ENCODE measurements at places on chromosomes 13 and 19.

GRCh38 chr13:50417597-50417996 is 402.4 kb downstream of the KCNRG start:
- DNase-seq: no peak

DNA sequence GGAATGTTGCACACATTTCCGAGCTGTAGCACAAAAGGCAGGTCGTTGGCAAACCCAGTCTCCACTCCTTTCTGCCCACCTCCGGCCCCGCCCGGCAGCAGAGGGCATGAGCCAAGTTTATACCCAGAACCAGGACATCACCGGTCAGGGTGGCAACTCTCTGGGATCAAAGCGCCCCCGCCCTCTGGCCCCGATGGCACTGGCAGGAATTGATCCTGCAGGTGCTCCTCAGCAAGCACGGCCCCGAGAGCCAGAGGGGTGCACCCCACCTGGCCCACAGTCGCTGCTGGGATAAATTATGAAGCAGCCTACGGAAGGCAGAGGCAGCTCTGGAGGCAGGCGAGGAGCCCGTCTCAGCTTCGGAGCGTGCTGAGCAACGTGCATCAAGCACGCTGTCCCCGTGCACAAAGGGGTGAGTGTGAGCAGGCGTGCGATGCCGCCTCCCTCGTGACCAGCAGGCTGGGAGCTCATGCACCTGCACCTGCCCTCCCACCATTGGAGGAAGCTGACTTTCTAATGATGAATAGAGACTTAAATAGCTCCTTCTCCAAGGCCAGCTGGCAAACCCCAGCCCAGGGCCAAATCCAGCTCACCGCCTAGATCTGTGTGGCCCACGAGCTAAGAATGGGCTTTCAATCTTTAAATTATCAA is 25.7 kb downstream of the SHC2 start:
- no peak for DNase-seq

DNA sequence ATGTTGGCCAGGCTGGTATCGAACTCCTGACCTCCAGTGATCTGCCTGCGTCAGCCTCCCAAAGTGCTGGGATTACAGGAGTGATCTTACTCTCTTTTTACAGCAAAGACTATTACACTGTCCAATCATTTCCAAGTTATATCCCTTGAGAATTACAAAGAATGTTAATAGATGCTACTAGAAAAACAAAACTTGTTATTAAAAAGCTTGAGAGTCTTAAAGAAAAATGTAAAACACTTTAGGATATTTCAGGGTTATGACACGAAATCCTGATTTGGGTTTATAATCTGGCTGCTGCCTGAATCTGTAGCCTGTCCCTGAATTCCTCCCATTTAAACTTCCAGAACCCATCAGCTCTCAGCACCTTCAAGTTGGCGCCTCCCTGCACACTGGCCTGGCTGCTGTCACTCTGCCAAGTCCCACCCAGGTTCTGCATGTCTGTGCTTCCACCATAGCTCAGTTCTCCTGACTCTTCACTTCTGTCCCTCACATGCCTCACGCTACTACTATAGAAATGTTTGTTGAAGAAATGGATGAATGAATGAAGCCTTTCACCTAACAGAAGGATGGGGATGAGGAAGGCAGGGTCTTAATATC is 55.8 kb upstream of the RFXAP start:
- DNase-seq: no peak

DNA sequence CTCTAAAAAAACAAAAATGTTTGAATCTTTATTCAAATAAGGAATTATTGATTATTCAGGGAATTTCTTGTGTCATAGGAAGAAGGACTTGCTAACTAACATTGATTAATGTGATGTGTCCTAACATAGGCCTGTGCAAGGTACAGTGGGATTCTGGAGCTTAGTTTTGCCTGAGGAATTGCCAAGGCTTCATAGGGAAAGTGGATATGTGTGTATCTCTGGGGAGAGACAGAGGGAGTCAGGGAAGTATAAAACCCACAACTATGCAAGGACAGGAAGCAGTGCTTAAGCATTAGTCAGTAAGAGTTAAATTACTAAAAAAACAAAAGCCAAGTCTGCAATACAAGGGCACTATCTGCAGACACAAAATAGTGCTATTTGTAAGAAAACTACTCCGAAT is 59.6 kb downstream of the WDFY2 start:
- peak; percentile 91 for DNase-seq

GRCh38 chr19:7356899-7357627 is 8.3 kb downstream of the ARHGEF18 start:
- DNase-seq: no peak

- peak; percentile 39 for DNase-seq
Observed at GRCh38 chr19:2274931-2275535, 6.9 kb downstream of the PEAK3 start.

DNA sequence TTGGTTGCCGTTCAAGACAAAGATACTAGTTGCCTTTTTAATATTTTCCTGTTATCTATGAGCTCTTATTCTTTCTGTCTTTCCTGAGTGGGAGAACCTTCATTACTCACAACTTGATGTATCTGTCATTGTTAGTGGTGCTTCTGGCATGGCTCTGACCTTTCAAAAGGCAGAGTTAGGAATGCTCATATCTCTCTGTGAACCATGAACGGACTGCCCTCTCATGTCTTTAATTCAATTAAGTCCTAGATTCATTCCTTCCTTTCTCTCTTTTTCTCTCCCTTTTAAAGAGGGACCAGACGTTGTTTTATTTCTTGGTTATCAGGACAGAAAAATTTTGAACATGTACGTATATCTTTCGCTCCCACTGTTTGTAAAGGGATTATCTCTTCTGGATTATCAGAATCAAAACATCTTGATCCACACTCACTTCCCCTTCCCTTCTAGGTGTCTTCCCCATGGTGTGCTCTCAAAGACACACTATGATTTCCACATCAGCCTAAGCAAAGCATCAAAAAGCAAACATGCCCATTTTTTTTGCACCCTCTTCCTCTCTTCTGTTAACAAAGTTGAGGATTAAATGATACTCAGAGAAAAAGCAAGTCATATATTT is 90.3 kb downstream of the LRCH1 start:
- DNase-seq: no peak

DNA sequence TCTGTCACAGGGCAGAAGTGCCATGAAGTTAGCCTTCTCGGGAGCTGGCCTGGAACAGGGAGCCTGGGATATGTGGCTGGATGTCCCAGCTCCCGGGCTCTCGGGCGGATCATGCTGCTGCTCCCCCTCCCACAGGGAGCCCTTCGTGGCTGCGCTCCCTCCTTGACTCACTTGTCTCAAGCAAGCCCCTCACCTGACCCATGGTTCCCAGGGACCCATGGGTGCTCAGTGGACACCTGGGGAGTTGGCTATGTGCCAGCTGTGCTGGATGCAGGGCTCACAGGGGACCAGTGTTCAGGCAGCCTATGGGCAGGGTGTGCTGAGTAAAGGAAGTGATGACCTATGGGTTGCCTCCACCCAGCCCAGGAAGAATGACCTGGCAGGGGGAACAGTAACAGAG is 213.1 kb upstream of the SGCG start:
- DNase-seq: no peak

DNA sequence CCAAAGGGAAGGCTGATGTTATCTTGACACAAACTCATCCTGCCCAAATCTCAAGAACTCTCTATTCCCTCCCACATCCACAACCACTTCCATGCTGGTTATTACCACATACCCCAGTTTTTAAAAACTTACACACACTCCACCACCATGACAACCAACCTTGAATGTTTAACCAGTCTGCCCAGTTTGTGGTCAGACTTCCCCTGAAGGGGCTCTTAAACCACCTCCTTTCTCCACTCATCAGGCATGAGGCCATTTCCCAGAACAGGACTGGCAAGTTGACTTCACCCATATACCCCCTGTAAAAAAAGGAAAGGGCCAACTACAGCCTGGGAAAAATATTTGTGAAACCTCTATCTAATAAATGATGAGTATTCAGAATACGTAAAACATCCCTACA is 12.4 kb upstream of the ZSCAN4 start:
- no peak for DNase-seq

GRCh38 chr13:67299072-67299635 is 69.0 kb upstream of the PCDH9 start:
- DNase-seq: peak; percentile 85

DNA sequence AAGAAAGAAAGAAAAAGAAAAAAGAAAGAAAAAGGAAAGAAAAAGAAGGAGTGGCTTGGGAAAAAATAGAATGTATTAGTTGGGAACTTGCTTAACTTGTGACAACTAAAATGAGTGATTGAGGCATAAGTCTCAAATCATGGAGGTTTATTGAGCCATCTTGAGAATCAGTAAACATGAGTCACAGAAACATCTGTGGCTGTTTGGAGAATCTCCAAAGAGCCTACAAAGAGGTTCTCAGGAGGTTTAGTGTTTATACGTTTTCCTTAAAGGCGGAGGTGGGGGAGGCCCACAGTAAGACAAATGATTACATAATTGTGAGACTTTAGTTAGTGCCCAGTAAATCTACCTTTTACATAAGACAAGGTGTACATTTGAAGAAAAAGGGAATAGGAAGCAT is 38.6 kb downstream of the WDR87 start:
- DNase-seq: peak; percentile 10

DNA sequence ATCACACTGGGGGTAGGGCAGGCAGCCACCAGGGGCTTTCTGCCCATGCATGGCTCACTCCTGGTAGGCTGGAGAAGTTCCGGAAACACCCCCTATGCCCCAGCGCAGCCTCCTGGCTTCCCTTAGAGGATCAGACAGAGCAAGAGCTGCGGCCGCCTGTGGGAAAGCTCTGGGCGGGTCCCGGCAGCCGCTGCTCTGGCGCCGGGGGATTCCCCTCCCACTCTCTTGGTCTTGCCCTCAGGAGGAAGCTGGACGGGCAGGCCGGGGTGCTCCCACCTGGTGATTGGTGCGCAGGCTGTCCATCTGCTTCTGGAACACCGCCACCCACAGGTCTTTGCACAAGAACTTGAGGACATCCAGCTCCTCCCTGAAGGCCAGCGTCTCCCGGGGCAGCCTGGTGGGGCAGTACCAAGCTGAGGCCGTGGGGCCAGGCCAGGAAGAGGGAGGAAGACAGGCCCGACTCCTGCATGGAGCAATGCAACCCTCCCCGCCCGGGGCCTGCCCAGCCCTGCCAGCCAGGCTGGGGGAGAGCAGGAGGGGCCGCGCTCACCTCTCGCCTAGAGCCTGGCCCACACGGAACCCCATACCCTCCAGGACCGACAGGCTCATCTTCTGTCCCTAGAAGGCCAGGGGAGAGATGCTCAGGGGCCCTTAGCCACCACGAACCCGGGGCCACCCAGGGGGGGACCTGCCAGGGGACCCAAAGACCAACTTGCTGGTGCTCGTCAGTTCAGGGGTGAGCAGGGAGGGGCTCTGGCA is 4.0 kb upstream of the NKPD1 start:
- peak; percentile 30 for DNase-seq

- DNase-seq: no peak
Observed at GRCh38 chr19:41887711-41888382, 4.9 kb downstream of the ARHGEF1 start.

- DNase-seq: peak; percentile 69
Observed at GRCh38 chr13:27194895-27195764, 23.5 kb upstream of the USP12 start.

DNA sequence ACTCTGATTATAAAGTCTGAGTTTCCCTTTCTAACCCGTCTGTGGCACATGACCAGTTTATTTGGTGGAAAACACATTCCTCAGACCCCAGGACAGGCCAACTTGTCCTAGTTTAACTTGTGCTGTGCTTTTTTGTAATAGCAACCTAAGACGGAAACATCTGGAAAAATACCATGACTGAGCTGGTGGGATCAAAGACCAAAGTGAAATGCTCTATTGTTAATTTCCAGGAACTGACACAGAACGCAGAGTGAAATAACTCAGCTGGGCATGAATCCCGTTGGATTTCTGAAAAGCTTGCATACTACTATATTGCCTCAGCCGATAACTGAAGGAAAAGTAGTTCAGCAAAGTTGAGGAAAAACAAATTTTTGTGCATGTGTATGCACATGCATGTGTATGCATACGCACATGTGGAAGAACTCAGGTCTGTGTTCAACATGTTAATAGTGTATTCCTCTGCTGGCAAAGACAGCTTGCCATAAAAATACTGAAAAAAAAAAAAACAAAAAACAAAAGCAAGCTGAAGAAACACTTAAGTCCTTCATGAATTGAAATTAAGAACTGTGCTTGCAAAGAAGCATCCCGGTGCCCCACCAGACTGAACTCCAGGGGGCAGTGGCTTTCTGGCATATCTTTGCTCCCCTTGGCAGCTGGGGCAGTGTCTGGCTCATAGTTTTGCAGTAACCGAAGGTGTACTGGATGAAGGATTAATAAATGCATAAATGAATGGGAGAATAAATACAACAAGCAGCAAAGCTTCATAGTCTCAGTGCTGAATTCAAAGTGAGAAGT is 187.8 kb downstream of the LHFPL6 start:
- DNase-seq: peak; percentile 28

DNA sequence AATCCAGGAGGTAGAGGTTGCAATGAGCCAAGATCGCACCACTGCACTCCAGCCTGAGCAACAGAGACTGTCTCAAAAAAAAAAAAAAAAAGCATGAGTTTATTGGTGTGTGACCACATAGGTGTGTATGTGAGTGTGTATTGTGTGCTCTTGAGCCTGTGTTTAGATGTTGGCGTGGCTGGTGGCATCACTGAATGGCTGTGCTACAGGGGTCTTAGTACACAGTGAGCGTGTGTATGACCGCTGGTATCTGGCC is 2.5 kb downstream of the SLC1A5 start:
- DNase-seq: no peak

- peak; percentile 64 for DNase-seq
Observed at GRCh38 chr13:98571955-98572662, 4.8 kb downstream of the STK24 start.

GRCh38 chr13:98729658-98730057 is 22.8 kb downstream of the SLC15A1 start:
- DNase-seq: no peak

GRCh38 chr19:50721441-50722137 is 1.6 kb upstream of the CLEC11A start:
- DNase-seq: no peak

- DNase-seq: no peak
Observed at GRCh38 chr13:52832313-52832712, 16.1 kb downstream of the PCDH8 start.

- DNase-seq: no peak
Observed at GRCh38 chr19:3606174-3606689, 443 bp downstream of the TBXA2R start.

GRCh38 chr13:32426191-32426989 is 1.5 kb downstream of the N4BP2L1 start:
- DNase-seq: no peak

DNA sequence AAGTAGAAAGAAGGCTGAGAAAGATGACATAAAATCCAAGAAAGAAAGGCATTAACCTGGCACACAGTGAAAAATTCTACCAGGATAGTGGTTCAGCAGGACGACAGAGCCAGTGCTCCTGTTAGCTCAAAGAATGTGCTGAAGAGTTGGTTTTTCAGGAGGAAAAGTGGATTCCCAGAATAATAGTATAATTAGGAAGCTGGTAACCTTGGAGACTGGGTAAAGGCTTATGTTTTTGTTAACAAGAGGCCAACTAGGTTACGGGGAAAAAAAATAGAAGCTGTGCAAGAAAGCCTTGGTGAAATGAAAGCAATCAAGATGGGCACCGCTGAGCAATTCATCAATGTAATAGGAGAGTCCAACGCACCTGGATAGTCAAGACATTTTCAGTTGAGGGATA is 54.7 kb downstream of the SLC15A1 start:
- no peak for DNase-seq
